ENCODE measurements at places on chromosomes 16 and 17.

- no peak for DNase-seq
Measured at GRCh38 chr17:79632432-79632735, 21.5 kb upstream of the RBFOX3 start.

GRCh38 chr16:22659933-22660332 is 149.2 kb downstream of the NPIPB5 start:
- no peak for DNase-seq

GRCh38 chr16:15752717-15753488 is 102.9 kb downstream of the NDE1 start:
- DNase-seq = no peak

GRCh38 chr17:10183931-10184930 is 14.2 kb downstream of the GAS7 start:
- DNase-seq = no peak

DNA sequence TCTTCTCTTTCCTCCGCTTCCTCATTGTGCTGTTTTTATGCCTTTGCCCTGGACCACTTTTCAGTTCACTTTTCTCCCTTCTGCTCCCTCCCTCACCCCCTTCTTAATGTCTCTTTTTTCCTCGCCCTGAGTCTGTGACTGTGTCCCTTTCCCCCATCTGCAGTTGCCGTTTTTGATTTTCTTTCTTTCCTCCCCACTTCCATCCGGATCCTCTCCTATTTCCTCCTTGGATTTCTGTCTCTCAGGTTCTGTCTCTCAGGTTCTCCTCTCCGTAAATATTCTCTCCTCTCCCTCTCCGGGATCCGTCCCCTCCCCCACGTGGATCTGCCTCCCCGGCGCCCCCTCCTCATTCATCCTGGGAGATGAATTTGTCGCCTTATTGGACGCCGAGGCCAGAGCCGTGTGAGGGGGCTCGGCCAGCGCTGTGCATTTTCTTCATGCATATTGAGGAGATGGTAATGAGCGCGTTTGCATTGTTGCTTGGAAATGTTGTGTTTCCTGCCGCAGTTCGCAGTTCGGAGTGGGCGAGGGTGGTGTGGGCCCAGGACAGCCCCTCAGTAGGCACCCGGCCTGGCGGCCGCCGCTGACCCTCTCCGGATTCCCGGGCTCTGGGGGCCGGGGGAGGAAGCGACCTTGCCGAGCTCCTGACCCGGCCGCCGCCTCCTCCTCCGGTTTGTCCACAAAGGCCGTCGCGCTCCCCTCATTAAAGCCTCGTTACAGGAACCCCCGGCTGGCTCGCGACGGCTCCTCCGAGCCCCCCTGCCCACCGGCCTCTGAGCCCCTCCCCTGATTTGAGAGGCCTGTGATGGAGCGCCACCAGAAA is 4.5 kb upstream of the IRX3 start:
- DNase-seq = no peak

GRCh38 chr16:27275394-27275793 is 6.8 kb upstream of the NSMCE1 start:
- DNase-seq = no peak

GRCh38 chr16:14232106-14232864 is 161.2 kb downstream of the MRTFB start:
- no peak for DNase-seq

DNA sequence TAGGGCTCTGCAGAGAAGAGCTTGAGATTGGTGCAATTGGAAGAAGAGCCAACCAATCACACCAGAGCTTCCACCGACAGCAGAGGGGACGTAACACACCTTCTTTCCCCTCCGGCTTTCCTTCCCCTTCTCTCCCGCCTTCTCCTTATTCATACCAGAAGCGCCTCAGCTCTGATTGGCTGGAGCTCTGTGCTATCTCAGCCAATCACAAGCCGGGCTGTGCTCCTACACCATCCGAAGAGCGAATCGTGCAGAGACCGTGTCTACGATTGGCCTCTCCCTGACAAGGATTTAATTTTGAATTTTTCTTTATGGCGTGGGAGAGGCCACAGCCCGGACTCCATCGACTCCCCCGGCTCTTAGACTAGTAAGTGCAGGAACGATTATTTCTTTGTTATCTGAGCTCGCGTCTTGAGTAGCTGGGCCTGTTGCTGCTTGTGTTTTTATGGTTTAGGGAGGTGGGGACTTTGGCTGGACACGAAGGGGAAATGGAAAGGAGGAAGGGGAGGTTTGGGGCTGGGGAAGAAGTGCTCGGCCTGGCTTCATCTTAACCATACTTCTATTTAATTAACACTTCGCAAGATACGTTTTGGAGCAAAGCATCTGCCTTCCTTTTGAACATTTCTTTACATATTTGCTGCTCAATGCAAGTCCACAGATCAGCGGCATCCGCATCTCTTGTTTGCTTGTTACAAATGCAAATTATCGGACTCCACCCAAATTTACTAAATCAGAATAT is at the start of gene PRR11:
Gene PRR11 (plus strand): TSS at position 308 of the 739 bp plus-strand sequence. CDS start 14,007 bp downstream, outside the sequence.
- DNase-seq = peak; percentile 76

Measured in stimulated activated CD8-positive, alpha-beta memory T cell treated with anti-CD3 and anti-CD28 coated beads, Interleukin-7, amount 100 ng/mL, for 1 hour (primary cell).